NCI-H446 treated with DMSO at 0.1 percent for 48 hours (cell line): ENCODE measurements at places on chromosomes 7 and 10.

- DNase-seq = no peak
Observed at GRCh38 chr10:131568866-131569265, 257.3 kb upstream of the TCERG1L start.

DNA sequence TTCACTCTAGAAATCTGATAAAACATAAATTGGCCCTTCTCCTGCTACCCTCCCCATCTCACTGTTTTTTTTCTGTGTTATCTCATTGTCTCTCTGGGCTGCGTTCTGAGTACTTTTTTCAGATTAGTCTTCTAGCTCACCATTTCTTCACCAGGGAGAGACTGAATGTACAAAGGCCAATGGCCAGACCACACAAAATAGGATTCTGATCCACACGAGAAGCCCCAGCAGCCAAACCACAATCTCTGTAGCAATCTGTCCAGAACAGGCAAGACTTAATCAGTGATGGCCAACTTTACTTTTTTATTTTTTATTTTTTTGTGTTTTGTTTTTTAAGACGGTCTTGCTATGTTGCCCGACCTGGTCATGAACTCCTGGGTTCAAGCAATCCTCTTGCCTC is 55.9 kb upstream of the PAPSS2 start:
- no peak for DNase-seq

GRCh38 chr7:29639386-29639785 is 75.8 kb downstream of the PRR15 start:
- DNase-seq = no peak

DNA sequence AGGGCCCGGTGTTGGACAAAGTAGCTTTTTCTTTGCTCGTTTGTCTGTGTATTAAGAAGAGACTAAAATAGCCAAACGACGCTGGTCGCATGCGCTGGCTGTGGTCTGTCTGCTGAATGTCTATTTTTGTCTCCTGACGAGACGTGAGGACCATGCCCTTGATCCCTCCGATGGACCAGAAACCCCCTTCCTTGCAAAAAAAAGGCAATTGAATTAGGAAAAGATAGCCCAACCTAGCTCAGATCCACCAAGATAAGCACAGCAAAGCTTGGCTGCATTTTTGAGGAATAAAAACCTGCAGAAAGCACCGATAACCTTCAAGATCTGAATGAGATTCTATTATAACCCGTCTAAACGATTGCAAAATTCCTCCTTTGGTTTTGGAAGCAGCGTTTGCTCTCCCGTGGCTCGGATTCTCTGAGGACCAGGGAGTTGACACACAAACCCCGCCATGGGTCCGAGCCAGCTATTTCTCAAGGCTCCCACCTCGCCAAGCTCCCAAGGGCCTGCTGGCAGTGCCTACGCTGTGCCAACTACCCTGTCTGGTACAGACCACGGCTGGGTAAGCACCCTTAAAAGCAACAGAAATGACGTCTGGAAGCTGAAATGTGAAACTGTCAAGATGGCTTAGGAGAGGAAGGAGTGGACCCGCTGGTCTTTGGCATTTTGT is 17.7 kb upstream of the TTYH3 start:
- peak; percentile 80 for DNase-seq

GRCh38 chr7:2019711-2020511 is 212.8 kb downstream of the MAD1L1 start:
- DNase-seq = no peak

DNA sequence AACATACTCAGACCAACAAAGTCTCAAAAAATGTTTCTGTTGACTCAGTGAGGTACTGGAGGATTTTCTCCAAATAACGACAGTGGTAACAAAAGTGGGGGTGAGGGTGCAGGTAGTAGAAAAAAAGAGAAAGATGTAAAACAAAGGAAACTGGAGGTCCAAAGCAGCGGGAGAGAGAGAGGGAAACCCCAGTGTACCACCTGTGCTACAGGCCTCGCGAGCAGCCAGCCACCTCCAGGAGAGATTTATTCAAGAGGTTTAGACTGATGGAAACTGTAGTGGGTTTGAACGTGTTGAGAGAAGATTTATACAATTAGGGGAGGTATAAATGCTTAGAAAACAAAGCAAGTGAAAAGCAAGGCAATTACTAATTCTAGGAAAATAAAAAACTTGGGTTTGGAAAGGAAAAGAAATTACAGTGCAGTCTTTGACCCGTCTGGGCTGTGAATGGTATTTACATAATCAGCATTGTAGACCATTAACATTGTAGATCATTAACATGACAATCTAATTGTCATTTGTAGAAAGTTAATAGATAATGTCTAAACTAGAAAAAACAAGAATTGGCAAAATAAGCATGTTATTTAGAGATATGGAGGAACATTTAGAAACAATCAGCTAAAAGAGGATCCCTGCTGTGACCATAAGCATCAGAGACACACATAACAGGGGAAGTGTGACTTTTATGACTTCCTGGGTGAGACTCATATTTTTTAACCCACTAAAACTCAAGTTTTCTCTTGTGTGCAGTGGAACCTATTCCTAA is 180.0 kb downstream of the RELN start:
- DNase-seq = no peak

GRCh38 chr10:50846753-50847152 is 38.7 kb downstream of the A1CF start:
- DNase-seq = no peak

DNA sequence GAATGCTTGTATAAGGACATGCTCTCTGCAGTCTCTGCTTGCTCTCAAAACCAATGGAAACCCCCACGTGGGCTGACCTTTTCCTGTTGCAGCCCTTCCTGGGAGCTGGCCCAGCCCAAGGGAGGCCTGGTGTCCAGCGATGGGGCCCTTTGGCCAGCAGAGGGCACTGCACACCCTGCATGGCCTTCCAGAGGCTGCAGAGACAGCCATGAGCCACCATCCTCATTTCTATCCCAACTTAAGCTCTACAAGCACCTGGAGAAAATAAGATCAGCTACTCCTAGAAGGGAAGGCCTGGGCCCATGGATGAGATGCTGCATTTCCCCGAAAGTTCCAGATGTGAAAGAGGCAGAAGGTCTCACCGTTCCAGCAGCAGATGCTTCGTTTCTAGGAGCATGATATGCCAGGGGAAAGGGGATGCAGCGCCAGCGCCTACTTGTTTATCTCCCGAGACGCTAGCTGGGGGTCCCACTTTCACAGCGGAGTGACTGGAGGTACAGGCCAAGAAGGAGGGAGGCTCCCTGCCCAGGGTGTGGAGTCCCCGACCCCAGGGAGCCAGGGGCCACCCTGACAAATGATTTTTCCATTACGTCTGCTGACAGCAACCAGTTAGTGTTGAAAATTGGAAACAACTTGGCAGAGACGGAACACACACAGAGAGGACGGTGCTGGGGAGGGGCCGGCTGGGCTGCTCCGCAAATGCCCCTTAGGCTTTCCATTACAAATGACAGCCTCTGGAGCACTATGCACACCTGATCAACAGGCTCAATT is 106.4 kb downstream of the ZRANB1 start:
- DNase-seq = peak; percentile 1

GRCh38 chr7:42699380-42700178 is 212.3 kb downstream of the C7orf25 start:
- DNase-seq = no peak

DNA sequence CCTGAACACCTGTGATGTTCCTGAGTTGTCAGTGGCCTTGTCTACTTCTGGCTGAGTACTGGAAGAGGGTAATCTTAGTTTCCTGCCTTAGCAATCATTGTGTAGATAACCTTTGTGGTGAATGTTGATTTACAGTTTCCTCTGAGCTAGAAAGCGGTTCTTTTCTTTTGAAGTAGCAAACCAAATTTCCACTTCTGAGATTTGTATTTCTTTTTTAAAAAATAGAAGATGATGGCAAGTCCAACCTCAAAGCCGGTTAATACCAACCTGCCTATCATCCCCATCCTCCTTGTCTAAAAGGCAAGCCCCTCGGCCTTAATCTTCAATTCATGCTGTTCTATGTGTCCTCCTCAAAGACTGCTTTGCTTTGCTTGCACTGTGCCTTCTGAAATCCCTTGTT is 12.5 kb upstream of the PALS2 start:
- DNase-seq = no peak

DNA sequence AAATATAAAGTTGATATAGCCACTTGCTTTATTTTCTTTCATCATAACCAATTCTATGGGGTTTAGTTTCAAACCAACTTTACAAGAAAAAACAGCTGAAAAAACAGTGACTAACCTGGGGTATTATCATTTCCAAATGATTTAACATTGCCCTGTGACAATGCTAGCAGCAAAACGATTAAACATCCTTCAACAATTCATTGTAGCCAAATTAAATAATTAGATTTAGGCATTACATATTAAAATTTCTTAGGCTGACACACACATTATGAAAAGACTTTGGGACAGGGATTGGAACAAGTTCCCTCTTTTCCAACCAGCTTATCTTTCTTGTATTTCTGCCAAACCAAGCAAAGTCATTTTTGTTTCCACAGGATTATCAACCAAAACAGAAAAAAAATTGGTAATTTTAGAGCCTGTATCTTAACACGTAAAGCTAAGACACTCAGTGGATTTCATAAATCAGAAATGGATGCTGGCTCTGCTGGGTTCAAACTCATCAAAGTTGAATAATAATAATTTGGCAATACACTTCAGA is 84.0 kb downstream of the SEMA3D start:
- no peak for DNase-seq

DNA sequence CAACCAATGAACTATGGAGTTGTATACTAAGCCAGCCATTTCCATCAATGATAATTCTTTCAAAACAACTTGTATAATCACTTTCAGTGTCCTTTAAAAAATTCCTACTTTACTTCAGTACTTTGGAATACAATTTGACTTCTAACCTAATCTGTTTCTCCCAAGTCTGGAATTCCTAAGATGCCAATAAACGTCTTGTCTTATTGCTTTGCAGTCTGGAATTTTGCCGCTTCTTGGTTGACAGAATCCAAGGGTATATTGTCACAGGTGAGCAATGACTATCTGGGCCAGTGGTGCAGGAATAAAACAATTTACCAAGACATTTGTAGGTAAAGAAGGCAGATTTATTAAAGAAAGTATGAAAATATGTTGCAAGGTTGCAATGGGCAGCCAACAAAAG is 21.8 kb downstream of the RP9 start:
- DNase-seq = no peak

DNA sequence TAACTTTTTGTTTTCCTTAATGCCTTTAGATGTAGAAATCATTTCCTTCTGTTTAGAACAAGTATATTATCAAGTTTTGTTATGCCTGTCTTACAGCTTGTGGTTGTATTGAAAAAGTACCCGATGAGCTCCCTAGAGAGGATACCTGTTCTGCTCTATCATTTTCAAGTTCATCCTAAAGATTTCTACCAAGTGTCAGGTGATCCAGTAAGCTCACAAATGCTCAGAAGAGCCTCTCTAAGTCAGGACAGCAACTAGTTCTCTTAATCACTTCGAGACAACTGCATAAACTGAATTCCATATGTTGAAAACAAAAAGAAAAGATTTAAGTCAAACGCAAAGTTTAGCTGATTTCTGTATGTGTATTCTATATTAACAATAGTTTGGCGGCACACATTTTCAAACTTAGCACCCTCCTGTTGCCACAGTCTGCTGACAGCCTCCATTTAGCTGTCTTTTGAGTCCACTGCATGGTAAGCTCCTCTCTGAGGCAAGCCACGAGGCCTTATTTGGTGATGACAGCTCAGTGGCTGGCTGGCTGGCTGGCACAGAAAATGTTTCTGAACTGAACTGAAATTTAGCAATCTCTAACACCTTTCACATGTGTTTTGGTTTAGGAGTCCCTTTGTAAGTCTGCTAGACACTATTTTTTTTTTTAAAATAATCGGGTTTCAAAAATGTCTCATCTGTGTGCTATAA is 59.4 kb downstream of the SEMA3C start:
- DNase-seq = no peak

- DNase-seq = no peak
Observed at GRCh38 chr7:157228864-157229422, 90.2 kb downstream of the UBE3C start.

DNA sequence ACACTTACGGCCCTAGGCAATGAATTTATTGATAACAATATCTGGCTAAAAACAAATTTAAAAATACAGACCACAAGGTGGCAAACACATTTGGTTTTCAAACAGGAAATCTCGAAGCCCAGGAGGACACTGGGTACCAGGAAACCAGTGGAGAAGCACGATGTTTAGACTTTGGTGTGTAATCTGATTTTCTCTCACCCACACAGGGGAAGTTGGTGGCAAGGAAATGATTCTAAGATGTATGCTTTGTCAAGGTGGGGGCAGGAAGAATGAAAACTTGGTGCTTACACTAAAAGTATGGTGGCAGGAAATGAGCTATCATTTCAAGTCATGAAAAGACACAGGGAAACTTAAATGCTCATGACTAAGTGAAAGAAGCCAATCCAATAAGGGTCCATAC is 113.2 kb upstream of the ANKRD1 start:
- DNase-seq = no peak
